ENCODE measurements at places on chromosomes 11 and 22.

GRCh38 chr22:48619721-48620120, 1208.0 kb downstream of the BRD1 start:
- no peak for DNase-seq

DNA sequence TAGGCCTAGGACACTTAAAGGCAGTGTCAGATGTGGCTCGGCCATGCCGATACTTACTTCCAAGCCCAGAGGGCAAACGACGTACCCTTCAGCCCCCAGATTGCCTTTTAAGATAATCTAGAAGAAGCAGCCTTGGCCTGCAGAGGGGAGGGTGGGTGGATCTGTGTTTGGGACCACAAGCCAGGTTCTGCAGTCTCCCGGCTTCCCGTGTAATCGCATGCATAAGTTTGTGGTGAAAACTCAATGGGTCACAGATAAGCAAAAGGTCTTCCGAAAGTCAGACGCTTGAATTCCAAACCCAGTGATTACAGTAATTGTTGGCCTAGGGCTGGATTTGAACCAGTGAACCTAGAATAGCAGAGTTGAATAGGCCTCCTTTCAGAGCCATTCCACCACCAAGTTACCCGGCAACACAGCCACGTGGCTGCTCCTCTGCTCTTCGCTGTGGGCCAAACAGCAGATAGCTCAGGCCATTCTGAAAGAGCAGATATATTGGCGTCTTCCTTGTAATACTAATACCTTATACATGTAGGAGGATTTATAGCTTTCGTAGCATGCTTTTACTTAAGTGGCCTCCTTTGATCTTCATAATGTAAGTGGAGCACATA, 170.8 kb upstream of the CADM1 start:
- DNase-seq: no peak

GRCh38 chr22:41925783-41926460, 684 bp downstream of the TNFRSF13C start:
- DNase-seq: no peak

DNA sequence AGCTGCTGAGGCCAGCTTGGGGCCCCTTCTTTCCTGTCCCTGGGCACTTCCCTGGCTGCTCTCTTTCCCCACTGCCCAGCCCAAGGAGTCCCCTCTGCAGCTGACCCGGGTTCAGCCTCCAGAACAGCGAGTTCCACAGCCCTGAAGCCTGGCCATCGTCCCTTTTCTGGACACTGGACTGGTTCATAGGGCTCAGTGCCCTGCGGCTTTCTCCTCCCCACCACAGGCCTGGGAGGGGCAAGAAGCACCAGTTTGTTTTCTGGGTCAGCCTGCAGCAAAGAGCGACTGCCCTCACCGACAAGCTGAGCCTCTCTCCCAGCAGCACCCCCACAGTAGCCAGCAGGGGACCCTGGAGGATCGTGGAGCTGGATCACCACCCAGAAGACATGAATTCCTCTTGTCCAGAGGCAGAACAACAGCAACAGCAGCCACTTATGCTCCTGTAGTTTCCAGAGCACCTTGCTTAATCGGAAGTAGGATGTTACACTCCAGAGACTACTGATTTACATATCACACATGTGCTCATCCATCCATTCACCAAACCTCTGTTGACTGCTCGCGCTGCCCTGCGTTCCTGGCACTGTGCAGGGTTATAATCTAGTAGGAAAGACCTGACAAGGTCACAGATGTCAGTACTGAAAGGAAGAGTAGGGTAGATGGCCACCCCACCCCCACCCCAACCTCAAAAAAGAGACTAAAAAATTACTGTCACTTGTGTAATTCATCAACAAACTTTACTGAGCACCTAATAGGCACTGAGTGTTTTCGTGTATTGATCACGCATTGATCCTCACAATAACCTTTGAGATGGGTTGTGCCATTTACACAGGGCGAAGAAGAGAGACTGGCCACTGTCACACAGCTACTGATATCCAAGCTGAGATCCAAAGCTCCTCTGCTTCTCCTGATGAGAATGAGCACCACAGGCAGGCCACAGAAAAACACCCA, 13.0 kb upstream of the CXCR5 start:
- peak; percentile 61 for DNase-seq

GRCh38 chr22:36913427-36914389, at the start of gene CSF2RB:
CSF2RB (plus strand) TSS chr22:36913628; CDS start chr22:36922208, 8,580 bp downstream.
- no peak for DNase-seq

DNA sequence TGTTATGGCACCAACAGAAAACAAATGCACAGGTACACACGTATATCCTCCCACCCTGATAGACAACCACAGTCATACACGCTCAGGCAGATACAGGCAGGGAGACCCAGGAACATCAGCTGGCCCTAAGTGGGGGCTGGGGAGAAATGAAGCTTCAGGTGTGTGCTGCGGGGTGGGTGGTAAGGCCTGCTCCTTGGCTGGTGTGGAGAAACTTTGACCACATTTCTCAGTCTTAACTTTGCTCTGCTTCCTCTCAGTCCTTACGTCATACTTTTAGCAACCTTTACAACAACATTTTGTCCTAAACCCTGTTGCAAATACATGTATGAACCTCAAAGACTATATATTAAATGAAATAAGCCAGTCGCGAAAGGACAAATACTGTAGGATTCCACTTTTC, 6.7 kb upstream of the ANAPC15 start:
- DNase-seq: no peak

DNA sequence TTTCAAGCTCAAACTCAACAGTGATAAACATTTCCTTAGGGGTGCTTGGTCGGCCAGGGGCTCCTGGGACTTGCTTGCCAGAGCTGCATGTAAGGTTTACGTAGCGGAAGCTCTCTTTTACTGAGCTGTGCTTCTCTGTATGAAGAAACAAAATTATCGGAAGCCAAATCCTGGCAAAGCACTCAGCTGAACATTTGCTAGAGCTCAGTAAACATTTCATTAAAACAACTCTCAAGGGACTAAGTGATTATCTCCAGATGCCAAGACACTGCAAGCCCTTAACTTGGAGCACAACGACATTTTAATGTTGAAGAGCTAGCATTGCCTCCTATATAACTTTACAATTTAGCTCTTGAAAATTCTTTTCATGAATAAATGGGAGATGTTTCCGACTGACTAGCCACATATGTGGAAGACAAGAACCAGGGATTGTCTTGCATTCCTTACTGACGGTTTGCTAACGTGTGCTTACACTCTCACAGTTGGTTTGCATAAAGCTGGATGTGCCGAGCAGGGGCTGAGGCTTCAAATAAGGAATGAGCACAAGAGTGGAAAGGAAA, 43.4 kb downstream of the SCUBE2 start:
- no peak for DNase-seq

All from natural killer cell treated with Interleukin-12 subunit alpha and Interleukin-12 subunit beta and Interleukin-15 and Interleukin-18, amount 100 ng/mL, for 72 hours (primary cell).